Kidney (tissue), 22 donors: ENCODE measurements at places on chromosomes 1 and 21. TPM values are rescaled to one million over a fixed set of nuclear protein-coding genes. Genes with fewer than 3 reads are reported as not detected.
A peak's percentile ranks its signal among the peaks of the same experiment; 100 is the strongest.

The THAP3 gene
- 14.4 TPM for total RNA-seq

The CTSS gene
- total RNA-seq, result 109 TPM

The COL24A1 gene
- 0.54 TPM for total RNA-seq

DNA sequence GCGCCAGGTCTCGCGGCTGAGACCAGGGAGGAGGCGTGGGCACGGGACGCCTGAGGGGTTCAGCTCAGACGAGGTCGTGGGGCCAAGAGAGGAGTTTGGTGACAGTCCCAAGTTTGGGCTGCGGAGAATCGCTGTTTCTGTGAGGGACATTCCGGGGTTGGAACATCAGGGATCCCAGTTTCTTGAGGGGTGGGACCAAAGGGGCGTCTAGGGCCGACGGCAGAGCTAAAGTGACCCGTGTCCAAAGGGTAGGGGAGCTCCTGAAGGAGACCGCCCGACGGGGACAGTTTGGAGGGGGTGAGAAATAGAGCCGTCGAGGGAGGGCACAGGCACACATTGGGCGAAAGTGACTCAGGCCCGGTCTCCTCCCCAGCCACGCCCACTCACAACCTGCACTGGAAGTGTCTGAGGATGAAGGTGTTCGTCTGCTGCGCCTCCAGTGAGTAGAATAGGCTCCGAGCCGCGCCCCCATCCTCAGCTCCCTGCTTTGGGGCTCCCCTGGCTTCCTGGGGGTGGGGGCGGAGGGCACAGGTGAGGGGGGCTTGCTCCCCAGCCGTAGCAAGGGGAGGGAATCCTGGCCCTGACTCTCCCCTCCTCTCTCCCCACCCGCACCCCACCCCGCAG, 7.0 kb downstream of the EFNA3 start:
- H3K36me3 ChIP-seq, result no peaks in the 10 kb centered on the region
- H3K4me3 ChIP-seq, result peak overlapping the region; percentile 71
- H3K27me3 ChIP-seq, result peaks cover 9% of the 10 kb centered on the region
- H3K27ac ChIP-seq, result peak overlapping the region; percentile 89

DNA sequence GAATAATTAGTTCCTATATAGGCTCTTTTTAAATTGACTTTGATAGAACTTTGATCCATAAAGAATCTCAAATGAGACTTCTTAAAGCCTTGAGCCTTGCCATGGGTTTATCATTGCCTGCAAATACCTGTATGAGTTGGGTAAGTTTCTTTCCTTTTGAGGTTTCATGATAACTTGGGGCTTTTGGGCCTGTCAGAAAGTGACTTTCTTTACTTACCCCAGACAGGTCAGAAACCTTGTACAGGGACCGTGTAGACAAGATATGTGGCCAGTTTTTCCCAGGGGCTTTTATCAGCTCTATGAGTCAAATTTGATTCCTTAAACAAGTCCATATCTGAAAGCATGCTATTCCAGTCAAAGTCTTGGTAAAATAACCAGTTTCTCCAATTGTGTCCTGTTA, 17.3 kb downstream of the KCTD3 start:
- H3K4me3 ChIP-seq, result no peak overlapping the region
- no peak overlapping the region for H3K27ac ChIP-seq
- no peaks in the 10 kb centered on the region for H3K36me3 ChIP-seq
- no peaks in the 10 kb centered on the region for H3K27me3 ChIP-seq

- no peaks in the 10 kb centered on the region for H3K27me3 ChIP-seq
- H3K36me3 ChIP-seq, result no peaks in the 10 kb centered on the region
- H3K4me3 ChIP-seq, result no peak overlapping the region
- no peak for DNase-seq
- H3K27ac ChIP-seq, result no peak overlapping the region
Observed at GRCh38 chr1:241593186-241593585, 47.0 kb downstream of the CHML start.

GRCh38 chr1:40075266-40075665, 21.8 kb downstream of the PPT1 start:
- H3K36me3 ChIP-seq, result peaks cover 42% of the 10 kb centered on the region
- H3K4me3 ChIP-seq, result no peak overlapping the region

GRCh38 chr1:96596226-96596922, 125.2 kb upstream of the PTBP2 start:
- no peaks in the 10 kb centered on the region for H3K36me3 ChIP-seq
- no peaks in the 10 kb centered on the region for H3K27me3 ChIP-seq
- no peaks in the 10 kb centered on the region for H3K4me1 ChIP-seq
- H3K4me3 ChIP-seq, result no peak overlapping the region
- no peak overlapping the region for H3K27ac ChIP-seq

DNA sequence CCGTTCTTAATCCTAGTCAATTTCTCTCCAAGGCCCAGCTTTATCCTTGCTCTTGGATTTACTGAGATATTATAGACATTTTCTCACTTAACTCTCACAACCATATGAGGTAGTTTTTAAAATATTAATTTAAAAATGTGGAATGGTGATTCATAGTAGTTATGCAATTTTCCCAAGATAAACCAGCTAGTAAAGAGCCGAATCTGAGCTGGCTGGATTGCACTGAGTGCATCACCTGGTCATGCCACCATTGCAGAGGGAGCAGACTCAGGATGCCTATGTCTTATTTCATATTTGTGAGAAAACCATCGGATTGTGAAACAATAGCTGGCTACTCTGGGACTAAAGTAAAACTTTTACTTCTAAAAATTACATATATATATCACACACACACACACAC, 494.0 kb downstream of the KCNT2 start:
- H3K4me3 ChIP-seq, result no peak overlapping the region
- H3K27me3 ChIP-seq, result no peaks in the 10 kb centered on the region
- H3K4me1 ChIP-seq, result peaks cover 3% of the 10 kb centered on the region

GRCh38 chr1:229133151-229133550, 137.8 kb upstream of the RAB4A start:
- H3K27me3 ChIP-seq, result no peaks in the 10 kb centered on the region
- no peak overlapping the region for H3K4me3 ChIP-seq
- no peaks in the 10 kb centered on the region for H3K4me1 ChIP-seq
- no peak for DNase-seq
- no peaks in the 10 kb centered on the region for H3K36me3 ChIP-seq
- no peak overlapping the region for H3K27ac ChIP-seq

DNA sequence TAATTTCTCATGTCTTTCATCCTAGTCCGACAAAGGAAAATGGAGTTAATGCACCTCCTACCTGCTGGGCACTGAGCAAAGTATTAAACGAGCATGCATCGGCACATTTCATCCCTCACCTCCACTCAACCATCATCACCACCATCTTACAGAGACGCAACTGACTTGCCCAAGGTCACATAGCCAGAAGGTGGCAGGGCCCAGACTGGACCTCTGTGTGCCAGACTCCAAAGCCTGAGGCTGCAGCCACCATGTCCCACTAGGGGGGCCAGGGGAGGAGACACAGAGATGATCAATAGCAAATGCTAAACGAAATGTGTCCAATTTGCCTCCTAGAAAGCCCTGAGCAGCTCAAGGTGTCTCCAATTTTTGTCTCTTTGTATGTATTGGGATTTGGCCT, 163.7 kb upstream of the EDN2 start:
- no peak for DNase-seq
- H3K36me3 ChIP-seq, result no peaks in the 10 kb centered on the region
- no peaks in the 10 kb centered on the region for H3K27me3 ChIP-seq
- H3K27ac ChIP-seq, result no peak overlapping the region

DNA sequence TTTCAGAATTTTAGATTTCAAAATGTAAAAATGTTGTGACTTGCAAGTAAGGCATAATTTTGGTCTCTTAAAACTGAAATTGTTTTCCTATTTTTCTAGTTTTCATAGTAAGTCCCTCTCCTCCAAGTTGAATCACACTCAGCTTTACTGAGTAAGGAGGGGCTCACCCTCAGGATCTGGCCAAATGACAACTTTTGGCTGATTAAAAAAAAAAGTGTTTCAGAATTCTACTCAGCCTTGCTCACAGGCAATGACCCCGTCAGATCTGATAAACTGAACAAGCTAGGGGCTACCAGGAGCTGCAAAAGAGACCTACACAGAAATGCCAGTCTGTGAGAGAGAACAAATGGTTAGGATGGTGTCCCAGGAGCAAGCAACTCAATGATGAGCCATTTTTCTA, 159.8 kb downstream of the PBX1 start:
- H3K27me3 ChIP-seq, result no peaks in the 10 kb centered on the region
- H3K4me1 ChIP-seq, result no peaks in the 10 kb centered on the region
- no peak for DNase-seq
- H3K27ac ChIP-seq, result no peak overlapping the region
- H3K4me3 ChIP-seq, result no peak overlapping the region
- no peaks in the 10 kb centered on the region for H3K36me3 ChIP-seq

- H3K27ac ChIP-seq, result peak overlapping the region; percentile 89
- no peak for DNase-seq
- H3K36me3 ChIP-seq, result no peaks in the 10 kb centered on the region
- no peaks in the 10 kb centered on the region for H3K4me1 ChIP-seq
- H3K27me3 ChIP-seq, result no peaks in the 10 kb centered on the region
Observed at GRCh38 chr1:202349206-202349928, 868 bp downstream of the PPP1R12B start.
